ENCODE measurements at places on chromosomes 5 and 9.

- DNase-seq: peak; percentile 67
These were observed 476.8 kb upstream of the C9orf72 start for GRCh38 chr9:28050046-28050445.

- DNase-seq: peak; percentile 99
These were observed 74.2 kb upstream of the ADCY2 start for GRCh38 chr5:7321724-7322123.

- no peak for DNase-seq
These were observed 421.3 kb downstream of the BNC2 start for GRCh38 chr9:16449076-16449730.

GRCh38 chr5:155270725-155271124, 257.2 kb downstream of the KIF4B start:
- peak; percentile 42 for DNase-seq

DNA sequence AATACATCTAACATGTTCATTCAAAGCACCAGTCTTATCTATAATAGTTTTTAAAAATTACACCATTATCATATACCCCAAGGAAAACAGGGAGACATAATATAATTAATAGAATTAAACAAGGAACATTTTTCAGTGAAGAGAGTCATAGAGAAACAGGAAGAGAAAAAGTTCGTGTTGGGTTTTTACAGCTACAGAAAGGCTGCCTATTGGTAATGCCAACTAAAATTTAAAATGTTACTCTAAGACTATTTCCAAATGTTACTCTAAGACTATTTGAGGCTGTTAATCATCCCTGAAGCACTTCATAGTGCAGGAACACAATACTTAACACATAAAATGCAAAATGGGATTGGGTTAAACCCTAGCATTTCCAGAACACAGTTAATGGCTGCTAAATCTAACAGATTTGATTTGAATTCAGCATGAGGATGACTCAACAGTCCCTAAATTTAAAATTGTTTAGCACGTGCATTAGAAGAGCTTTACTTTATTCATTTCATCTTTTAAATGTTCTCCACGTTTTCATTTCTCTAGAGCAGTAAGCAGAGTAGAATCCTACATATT, 54.5 kb downstream of the OXCT1 start:
- DNase-seq: no peak

- peak; percentile 65 for DNase-seq
These were observed 547.8 kb downstream of the CCDC171 start for GRCh38 chr9:16100537-16101091.

- DNase-seq: no peak
These were observed 392.6 kb upstream of the BRINP1 start for GRCh38 chr9:119761812-119762211.

GRCh38 chr5:113000466-113000865, 23.9 kb downstream of the DCP2 start:
- peak; percentile 26 for DNase-seq

DNA sequence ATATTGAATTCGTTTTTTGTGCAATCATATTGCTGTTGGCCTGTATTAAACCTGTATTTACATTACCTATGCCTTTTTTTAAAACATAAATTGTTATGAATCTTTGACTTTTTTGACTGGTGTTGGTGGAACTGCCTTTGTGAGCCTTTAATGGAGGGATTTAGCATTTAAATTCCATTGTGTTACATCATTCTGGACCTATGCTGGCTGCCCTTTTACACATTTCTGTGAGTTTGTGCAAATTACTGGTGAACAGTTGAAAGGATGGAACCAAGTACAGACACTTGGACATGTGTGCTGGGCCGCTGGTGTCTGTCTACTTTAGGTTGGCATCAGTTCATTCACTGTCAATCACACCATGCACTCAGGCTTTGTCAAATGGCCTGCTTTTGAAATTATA, 3.4 kb downstream of the SNX18 start:
- peak; percentile 53 for DNase-seq

DNA sequence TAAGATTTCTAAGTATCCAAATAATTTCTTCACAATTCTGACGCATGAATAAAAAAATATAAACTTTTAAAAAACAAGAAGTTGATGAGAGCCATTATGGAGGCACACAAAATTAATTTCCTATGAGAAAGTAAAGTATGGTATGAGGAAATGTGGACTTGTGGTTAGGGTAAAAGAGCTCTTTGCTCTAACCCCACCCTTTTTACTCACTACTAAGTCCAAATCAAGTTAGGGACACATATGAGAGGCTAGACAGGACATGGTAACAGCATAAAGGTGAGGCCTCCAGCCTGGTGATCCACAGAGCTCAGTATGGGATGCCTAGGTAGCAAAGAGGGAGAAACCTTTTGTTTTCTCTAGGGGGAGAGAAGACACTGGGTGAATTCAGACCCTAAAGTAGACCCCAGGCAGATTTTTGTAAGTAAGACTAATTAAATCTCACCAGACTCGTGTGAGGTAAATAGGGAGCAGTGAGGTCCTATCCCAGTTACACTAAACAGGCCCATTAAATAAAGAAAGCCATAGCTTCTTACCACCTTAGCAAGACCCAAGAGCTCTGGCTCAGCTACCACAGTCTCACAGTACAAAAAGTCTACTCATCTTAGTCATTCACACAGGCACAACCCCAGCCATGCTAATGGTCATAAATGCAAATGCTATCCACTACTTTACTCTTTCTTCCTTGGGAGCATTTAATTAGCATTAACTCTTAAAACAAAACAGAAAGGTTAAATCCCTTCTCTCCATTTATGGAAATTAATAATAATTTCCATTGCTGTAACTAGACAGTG, 42.6 kb downstream of the MLLT3 start:
- DNase-seq: no peak

GRCh38 chr5:167412556-167412955, 878.9 kb upstream of the WWC1 start:
- peak; percentile 86 for DNase-seq

DNA sequence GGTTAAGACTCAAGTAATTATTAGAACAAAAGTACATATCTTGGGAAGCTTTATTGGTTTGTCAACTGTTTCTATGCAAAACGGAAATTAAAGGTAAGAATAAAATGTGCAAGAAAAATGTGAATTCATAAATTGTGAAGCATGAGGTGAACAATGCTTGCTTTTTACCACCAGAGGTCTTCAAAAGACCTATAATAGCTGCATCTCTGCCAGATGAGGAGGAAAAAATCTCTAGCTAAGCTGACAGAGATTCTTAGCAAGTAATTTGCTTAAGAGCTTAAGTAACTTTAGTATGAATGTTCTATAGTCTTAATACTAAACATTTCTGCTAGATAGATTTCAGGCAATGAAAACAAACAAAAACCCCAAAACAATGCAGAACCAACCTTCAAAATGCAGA, 54.1 kb downstream of the MRPS30 start:
- peak; percentile 31 for DNase-seq

DNA sequence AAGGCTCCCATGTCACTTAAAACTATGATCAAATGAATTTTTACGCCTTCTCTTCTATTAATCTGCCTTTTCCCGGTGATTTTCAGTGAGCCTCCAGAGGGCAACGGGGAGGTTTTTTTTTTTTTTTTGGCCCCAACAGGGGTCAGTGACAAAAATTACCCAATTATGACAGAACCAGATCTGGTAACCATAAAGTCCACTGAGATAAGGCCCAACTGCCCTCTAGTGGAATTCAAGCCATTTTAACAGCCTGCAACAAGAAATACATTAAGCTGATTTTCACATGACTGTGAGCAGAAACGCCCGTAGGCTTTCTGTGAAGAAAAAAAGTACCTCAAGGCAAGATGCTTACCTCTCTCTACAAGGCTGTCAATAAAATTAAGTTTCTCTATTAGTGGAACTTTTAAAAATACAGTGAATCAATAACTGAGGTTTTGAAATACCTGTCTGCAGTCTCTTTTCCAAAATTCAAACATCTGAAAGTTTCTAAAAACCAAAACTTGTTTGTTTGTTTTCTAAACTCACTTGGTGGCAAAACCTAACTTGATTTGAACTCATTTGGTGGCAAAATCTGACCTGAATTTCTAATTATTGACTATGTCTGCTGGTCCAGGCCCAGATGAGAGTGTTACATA, 49.7 kb upstream of the FST start:
- DNase-seq: peak; percentile 61

GRCh38 chr5:10468256-10468655, 26.6 kb downstream of the ROPN1L start:
- no peak for DNase-seq

- DNase-seq: no peak
These were observed 183.1 kb downstream of the PALM2AKAP2 start for GRCh38 chr9:109963079-109963478.

GRCh38 chr5:151627650-151628049, 36.5 kb upstream of the FAT2 start:
- DNase-seq: no peak

- DNase-seq: no peak
These were observed 5.0 kb downstream of the TARS1 start for GRCh38 chr5:33445798-33446197.

DNA sequence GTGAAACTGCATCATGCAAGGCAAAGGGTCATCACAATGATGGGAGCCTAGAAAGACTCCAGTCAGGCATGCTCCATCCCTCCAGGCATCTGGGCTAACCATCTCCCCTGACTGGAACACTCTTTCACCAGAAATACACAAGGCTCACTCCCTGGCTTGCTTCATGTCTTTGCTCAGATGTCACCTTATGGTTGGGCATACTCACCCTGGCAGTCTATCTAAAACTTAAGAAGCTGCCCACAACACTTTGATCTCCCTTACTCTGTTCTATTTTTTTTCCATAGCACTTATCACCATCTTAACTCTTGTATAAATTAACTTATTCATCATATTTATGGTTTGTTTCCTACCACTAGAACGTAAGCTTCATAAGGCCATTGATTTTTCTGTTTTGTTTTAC, 90.0 kb downstream of the SPEF2 start:
- DNase-seq: no peak

- peak; percentile 26 for DNase-seq
These were observed 11.1 kb downstream of the GM2A start for GRCh38 chr5:151264113-151264512.

GRCh38 chr5:151721087-151721646, 34.5 kb upstream of the SPARC start:
- no peak for DNase-seq

DNA sequence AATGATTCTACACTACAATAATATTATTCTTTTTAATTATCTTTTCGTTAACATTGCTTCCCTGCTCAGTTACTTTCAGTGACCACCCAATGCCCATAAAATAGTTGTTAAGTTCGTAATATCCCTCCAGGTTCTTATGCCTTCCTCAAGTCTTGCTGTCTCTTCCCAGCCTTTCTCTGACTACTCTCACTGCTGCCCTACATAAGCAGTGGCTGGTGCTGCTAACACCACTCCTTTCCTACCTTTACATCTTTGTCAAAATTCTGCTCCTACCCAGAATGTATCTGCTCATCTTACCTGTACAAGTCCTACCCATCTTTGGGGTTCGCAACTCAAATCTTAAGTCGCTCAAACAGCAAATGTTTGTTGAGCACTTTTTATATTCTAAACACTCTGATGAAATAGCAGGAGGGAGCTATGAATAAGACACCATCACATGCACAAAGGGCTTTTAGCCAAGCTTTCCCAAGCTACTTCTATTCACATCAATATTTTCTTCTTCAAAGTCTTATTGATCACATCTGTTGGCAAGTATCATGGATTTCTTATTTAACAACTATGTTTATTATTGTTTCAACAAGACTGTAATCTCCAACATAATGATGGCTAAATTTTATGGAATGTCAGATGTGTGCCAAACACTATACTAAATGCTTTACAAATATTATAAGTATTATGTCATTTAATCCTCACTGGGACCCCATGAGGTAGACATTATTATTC, 29.5 kb downstream of the SLC25A46 start:
- peak; percentile 65 for DNase-seq

- peak; percentile 95 for DNase-seq
These were observed 23.2 kb upstream of the LRRC14B start for GRCh38 chr5:167982-168660.

DNA sequence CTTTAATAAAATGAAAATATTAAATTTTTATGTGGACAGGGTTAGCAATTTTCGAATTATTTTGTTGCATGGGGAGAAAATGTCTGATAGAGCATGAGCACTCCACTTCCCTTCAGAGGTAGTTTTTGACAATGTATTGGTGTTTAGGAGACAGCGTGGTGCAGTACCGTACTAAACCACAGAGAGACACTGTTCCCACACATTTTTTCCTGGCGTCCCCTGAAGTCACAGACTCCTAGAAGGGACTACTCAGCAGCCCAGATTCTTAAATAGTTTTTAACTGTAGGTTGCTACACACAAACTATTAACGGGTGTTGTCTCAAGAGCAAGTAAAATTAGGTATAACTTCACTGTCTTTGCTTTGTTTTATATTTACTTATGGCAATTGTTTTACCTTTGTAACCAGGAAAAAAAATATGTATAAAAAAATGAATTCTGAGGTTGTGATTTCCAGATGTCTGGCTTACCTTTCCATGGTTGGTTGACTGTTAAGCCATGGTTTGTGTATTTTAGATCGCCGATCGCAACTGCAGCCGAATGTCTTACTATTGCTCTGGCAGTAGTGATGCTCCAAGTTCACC, 171.2 kb downstream of the DOCK8 start:
- peak; percentile 35 for DNase-seq

GRCh38 chr9:98931600-98932389, 11.9 kb upstream of the COL15A1 start:
- no peak for DNase-seq

DNA sequence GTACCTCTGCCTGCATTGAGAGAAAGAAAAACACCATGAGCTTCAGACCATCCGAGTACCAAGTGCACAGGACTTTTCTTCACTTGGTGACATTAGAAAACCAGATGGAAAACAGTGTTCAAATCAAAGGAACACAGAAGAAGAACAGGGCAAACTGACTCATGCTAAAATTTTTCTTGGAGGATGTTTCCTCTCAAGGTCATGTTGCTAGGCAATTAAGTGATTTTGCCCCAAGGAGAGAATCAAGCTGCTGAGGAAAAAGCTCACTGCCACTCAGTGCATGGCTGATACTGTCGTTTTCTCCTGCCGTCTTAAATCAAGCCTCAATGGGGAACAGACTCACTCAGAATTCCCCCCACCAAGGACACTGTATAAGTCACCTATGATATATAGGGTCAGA, 57.9 kb upstream of the SIMC1 start:
- DNase-seq: peak; percentile 10

- no peak for DNase-seq
These were observed 656.5 kb upstream of the GRAMD2B start for GRCh38 chr5:125766706-125767105.

- peak; percentile 93 for DNase-seq
These were observed 71.5 kb downstream of the MRPS27 start for GRCh38 chr5:72248410-72248981.

- DNase-seq: peak; percentile 27
These were observed at the start of gene DNAH5 for GRCh38 chr5:13944560-13945199. Gene DNAH5 (minus strand): TSS chr5:13944688. CDS start chr5:13944438, 250 bp downstream.

GRCh38 chr5:181204113-181204825, 727 bp downstream of the TRIM7 start:
- DNase-seq: no peak

GRCh38 chr5:4306057-4306456, 710.4 kb downstream of the IRX1 start:
- no peak for DNase-seq

DNA sequence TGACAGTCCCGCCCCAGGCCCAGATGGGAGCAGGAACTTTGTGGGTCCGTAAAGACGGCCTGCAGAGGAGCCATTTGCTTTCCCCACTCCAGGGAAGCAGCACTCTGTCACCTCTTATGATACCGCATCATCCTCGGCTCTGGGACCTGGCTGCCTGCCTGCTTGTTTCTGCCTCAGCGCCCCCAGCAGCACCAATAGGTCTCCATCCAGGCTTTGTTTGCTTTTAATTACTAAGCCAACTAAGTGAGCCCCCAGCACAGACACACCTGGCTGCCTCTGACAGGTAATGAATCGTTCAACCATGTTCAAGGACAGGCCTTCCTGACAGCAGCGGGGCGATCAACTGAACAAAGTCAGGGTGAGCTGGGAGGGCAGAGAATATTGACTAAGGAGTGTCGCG, 141.4 kb downstream of the C5orf15 start:
- no peak for DNase-seq
